ENCODE measurements at places on chromosomes 6 and 20.

DNA sequence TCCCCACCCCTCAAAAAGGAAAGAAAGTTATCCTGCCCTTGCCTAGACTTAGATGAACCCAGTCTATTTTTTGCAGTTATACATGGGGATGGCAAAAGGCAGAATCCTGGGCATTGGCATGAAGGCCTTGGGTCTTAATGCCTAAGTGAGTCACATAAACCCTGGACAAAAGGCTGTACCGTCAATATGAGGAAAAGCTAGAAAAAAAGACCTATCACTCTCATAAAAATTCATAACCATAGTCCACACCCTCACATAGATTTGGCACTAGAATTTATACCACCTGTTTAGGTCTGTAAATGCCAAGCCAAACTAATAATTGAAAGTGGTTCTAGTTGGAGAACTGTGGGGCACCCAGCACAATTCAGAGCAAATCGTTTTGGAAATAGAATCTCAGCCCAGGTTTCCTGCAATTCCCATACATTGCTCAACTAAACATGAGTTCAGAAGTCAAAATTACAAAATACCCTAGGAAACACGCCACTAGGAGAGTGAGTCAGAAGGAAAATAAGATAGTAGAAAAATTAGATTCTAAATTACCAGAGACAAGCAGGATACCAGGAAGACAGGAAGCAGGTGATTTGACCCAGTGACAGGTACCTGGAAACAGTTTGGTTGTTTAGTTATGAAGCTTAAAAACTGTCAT, 70.4 kb upstream of the FUCA2 start:
- DNase-seq: no peak

DNA sequence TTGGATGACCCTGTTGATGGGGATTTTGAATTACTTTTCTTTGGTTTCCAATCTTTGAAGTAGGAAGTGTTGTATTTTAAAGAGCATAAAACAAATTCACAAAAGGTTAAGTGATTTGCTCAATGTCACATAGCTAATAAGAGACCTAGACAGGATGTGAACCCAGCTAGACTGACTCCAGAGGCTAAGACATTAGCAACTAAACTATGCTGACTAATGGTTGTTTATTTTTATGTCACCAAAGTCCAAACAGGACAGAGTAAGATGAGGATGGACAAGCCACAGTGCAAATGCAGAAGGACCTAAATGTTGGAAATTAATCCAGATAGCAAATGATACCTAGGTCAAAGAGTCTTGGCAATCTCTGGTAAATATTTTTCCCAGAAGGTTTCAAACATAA, 38.0 kb downstream of the OGFRL1 start:
- DNase-seq: no peak

- no peak for DNase-seq
Measured at GRCh38 chr6:137002505-137002904, 42.3 kb downstream of the IL20RA start.

DNA sequence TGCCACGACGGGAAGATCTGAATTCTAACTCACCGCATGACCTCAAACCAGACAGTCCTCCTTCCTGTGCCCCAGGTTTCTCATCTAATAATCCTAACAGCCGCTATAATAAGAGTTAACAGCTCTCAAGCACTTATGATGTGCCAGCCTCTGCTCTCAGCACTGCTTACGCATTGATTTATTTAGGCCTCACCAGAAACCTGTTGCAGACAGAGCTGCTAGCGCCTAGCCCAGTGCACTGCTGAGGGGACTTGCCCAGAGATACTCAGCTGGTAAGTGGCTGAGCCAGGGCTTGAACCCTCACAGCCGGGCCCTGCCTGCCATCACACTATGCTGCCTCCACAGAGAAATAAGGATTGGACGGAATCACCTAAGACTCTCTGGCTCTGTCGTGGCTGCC, 37.7 kb downstream of the GRM4 start:
- DNase-seq: no peak

DNA sequence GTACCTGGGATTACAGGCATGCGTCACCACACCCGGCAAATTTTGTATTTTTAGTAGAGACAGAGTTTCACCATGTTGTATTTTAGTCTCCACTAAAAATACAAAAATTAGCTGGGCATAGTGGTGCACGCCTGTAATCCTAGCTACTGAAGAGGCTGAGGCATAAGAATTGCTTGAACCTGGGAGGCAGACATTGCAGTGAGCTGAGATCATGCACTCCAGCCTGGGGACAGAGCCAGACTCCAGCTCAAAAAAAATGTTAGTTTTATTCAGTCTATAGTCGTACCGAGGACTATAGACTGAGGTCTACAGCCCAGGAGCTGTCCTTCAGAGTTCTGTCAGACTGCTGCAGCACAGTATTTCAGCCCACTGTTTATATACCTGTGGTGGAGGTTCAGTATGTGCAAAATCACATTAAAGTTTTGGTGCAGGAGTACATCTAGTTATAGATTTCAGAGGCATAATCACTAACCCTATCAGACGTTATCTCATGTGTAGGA, 3.6 kb upstream of the CASP8AP2 start:
- no peak for DNase-seq

DNA sequence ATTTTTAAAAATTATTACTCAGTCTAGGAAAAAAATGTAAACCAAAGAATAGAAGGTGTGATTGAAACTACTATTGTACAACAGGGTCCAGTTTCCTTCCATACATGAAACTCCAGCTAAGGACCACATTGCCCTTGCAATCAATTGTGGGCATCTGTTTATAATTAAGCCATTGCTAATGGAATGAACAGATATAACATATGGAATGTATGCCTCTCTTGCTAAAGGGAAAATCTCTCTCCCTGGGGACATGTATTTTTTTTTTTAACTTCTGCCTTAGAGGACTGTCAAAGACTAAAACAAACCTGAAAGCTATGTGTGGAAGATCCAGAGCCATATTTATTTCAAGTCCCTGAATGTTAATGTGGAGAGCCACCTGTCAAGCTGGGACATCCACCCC, 336.8 kb upstream of the MANEA start:
- DNase-seq: no peak

GRCh38 chr20:44642203-44643153, 9.0 kb downstream of the ADA start:
- peak; percentile 74 for DNase-seq
